Neural crest cell (in vitro differentiated cells): ENCODE measurements at places on chromosomes 4 and X. TPM values are rescaled to one million over a fixed set of nuclear protein-coding genes. Genes with fewer than 3 reads are reported as not detected.

Gene FAM241A
- 0.07 and 0.09 TPM in 2 replicates for total RNA-seq

Gene IL21
- not detected in 2 replicates for total RNA-seq

Gene AFP
- total RNA-seq, result not detected in 2 replicates

Gene SLC6A8
- total RNA-seq, result 123 and 125 TPM in 2 replicates

Gene CCKAR
- not detected in 2 replicates for total RNA-seq

Gene PRDM5
- 18.1 and 21.9 TPM in 2 replicates for total RNA-seq

Gene CT45A2
- total RNA-seq, result not detected in 2 replicates

Gene STAP1
- total RNA-seq, result not detected in 2 replicates

Gene LGI2
- 4.3 and 4.6 TPM in 2 replicates for total RNA-seq

Gene TBC1D25
- total RNA-seq, result 9.1 and 12.0 TPM in 2 replicates

Gene PDLIM5
- total RNA-seq, result 71.0 and 72.5 TPM in 2 replicates

Gene MAGEB18
- total RNA-seq, result not detected in 2 replicates

Gene ARL9
- total RNA-seq, result 0.89 and 1.3 TPM in 2 replicates

Gene BTC
- 0.14 TPM in 1 of 2 replicates, not detected in the other for total RNA-seq

Gene SLC26A1
- total RNA-seq, result 0.27 and 0.84 TPM in 2 replicates

Gene SMIM43
- 0.25 and 0.51 TPM in 2 replicates for total RNA-seq

Gene TMPRSS11F
- not detected in 2 replicates for total RNA-seq

Gene ADH4
- total RNA-seq, result not detected in 2 replicates

Gene FHL1
- 67.6 and 70.1 TPM in 2 replicates for total RNA-seq
